ENCODE measurements at places on chromosomes 11 and 22. TPM values are rescaled to one million over a fixed set of nuclear protein-coding genes. Genes with fewer than 3 reads are reported as not detected.
A peak's percentile ranks its signal among the peaks of the same experiment; 100 is the strongest.

GRCh38 chr11:72954860-72955259 lies 140.6 kb downstream of the ATG16L2 start:
- no peak for DNase-seq
- no peak overlapping the region for H3K4me3 ChIP-seq
- no peaks in the 10 kb centered on the region for H3K27me3 ChIP-seq
- H3K27ac ChIP-seq, result no peak overlapping the region

GRCh38 chr11:1668911-1669473 lies 28.0 kb upstream of the KRTAP5-6 start:
- no peak overlapping the region for H3K4me3 ChIP-seq
- H3K27me3 ChIP-seq, result no peaks in the 10 kb centered on the region
- no peaks in the 10 kb centered on the region for H3K36me3 ChIP-seq
- no peak overlapping the region for H3K27ac ChIP-seq

GRCh38 chr11:111843661-111844060 lies 27.7 kb downstream of the ALG9 start:
- H3K36me3 ChIP-seq, result peaks cover 9% of the 10 kb centered on the region
- H3K27ac ChIP-seq, result no peak overlapping the region
- H3K27me3 ChIP-seq, result no peaks in the 10 kb centered on the region
- no peak overlapping the region for H3K4me3 ChIP-seq
- H3K4me1 ChIP-seq, result no peaks in the 10 kb centered on the region

GRCh38 chr11:81220146-81220895 lies 1513.3 kb downstream of the FAM181B start:
- no peaks in the 10 kb centered on the region for H3K4me1 ChIP-seq
- no peaks in the 10 kb centered on the region for H3K27me3 ChIP-seq
- no peak for DNase-seq
- H3K4me3 ChIP-seq, result no peak overlapping the region
- H3K36me3 ChIP-seq, result no peaks in the 10 kb centered on the region

- H3K27me3 ChIP-seq, result no peaks in the 10 kb centered on the region
- H3K27ac ChIP-seq, result no peak overlapping the region
- peaks cover 18% of the 10 kb centered on the region for H3K4me1 ChIP-seq
- DNase-seq, result no peak
Observed at GRCh38 chr11:12430954-12431595, 53.7 kb downstream of the PARVA start.

DNA sequence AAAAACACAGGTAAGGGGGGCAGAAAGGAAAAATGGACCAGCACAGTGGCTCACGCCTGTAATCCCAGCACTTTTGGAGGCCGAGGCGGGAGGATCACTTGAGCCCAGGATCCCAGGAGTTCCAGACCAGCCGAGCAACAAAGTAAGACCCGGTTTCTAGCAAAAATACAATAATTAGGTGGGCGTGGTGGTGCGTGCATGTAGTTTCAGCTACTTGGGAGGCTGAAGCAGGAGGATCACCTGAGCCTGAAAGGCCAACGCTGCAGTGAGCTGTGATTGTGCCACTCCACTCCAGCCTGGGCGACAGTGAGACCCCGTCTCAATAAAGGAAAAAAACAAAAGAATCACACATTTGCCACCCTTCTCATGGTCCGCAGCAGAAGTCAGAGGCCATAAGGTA lies 519.4 kb downstream of the BRD1 start:
- peaks cover 5% of the 10 kb centered on the region for H3K27me3 ChIP-seq
- no peaks in the 10 kb centered on the region for H3K36me3 ChIP-seq
- no peak overlapping the region for H3K27ac ChIP-seq
- peaks cover 32% of the 10 kb centered on the region for H3K4me1 ChIP-seq
- DNase-seq, result no peak

DNA sequence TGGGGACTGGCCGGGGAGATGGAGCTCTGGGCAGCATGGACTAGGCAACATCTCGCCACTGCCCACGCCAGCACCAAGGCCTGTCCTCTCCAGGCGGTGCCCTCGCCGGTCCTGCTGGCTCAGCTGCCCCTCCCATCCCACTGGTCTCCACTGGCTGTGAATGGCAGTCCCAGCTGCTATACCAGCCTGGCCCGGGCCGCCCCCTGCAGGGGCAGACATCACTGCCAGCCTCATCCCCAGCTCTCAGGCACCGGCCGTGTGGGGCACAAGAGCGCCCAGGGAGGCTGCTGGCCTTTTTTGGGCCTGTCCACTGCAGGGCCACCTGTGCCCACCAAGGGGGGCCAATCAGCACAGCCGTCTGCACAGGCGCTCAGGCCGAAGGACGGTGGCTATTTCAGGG lies 30.1 kb upstream of the H19 start:
- H3K4me1 ChIP-seq, result no peaks in the 10 kb centered on the region
- H3K4me3 ChIP-seq, result no peak overlapping the region
- H3K36me3 ChIP-seq, result no peaks in the 10 kb centered on the region
- no peaks in the 10 kb centered on the region for H3K27me3 ChIP-seq

- DNase-seq, result no peak
- peak overlapping the region; percentile 89 for H3K27ac ChIP-seq
- no peak overlapping the region for H3K4me3 ChIP-seq
- H3K36me3 ChIP-seq, result no peaks in the 10 kb centered on the region
Observed at GRCh38 chr11:122207505-122207904, 91.5 kb upstream of the BLID start.

The PYGM gene
- total RNA-seq, result 9.7 TPM

The B3GAT1 gene
- total RNA-seq, result 25.5 TPM

Measured in spinal cord (tissue), 10 donors.